Stimulated activated CD8-positive, alpha-beta memory T cell treated with anti-CD3 and anti-CD28 coated beads, Interleukin-4, amount 100 ng/mL, for 1 hour (primary cell): ENCODE measurements at places on chromosomes 7 and 10.

DNA sequence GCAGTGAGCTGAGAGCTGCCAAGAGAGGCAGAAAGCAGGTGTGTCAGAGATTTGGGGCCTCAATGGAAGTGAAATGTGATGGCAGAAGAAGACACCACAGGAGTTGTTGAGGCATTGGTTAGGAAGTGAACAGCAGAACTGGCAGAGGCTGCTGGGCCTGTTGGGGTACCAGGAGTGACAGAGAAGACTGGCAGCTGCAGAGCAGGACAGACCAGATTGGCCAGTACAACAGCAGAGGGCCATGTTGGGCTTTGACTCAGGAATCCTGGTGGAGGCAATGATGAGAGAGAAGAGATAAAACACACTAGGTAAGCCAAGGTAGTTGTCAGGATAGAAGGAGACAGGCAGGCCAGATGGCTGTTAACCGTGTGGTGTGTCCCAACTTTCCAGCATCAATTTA is 19.9 kb upstream of the HERPUD2 start:
- no peak for DNase-seq

- DNase-seq: no peak
These were observed 34.4 kb downstream of the UNC5B start for GRCh38 chr10:71246591-71247413.

- DNase-seq: no peak
These were observed 339.0 kb downstream of the GPR37 start for GRCh38 chr7:124426621-124427020.

- DNase-seq: no peak
These were observed 877 bp upstream of the NOD1 start for GRCh38 chr7:30479202-30480120.

DNA sequence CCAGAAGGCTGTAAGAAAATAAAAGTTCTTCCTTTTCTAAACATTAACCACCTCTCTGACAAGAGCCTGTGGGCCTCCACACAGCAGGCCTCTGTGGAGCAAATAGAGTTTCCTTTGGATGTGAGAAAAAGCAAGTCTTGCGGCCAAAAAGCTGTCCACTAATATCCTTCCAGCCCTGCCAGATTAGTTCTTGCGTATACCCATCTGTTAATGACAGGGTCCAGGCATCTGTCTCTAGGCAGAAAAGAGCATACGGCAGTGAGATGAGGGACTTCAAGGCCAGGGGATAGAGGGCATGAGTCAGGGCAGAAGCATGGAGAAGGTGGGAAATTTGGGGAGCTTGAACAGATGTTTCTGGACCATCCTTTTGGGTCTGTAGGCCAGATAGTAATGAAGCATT is 164.9 kb downstream of the NSUN6 start:
- no peak for DNase-seq

- DNase-seq: no peak
These were observed 99.3 kb upstream of the NFE2L3 start for GRCh38 chr7:26052706-26053105.

DNA sequence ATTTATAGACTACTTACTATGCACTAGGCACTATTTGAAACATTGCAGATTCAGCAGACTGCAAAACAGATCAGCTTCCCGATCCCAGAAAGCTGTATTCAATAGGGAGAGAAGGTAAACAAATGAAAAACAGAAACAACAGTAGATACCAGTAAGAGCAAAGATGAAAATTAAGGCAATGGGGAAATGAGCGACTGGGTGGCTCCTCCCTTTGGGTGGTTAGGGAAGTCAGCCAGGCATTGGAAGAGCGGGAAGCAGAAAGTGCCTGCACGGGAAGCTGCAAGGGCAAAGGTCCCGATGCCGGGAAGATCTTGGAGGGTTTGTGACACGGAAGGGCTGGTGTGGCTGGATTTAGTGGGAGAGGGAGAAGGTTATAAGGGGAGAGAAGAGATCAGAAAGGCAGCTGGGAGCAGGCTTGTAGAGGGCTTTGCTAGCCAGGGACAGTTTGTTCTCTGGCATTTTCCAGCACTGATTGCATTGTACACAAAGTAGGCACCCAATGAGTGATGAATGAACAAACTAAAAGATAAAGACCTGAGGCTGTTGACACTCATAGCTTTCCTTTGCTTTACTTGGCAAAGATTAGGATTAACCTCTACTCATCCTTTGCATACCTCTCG is 67.8 kb downstream of the NAMPT start:
- DNase-seq: no peak
